ENCODE measurements at places on chromosomes 11 and 22. TPM values are rescaled to one million over a fixed set of nuclear protein-coding genes. Genes with fewer than 3 reads are reported as not detected.

The MISFA gene
- total RNA-seq, result 2.7 TPM

The ZNF215 gene
- 2.1 TPM for total RNA-seq

The OR8B2 gene
- total RNA-seq, result not detected

The GRAP2 gene
- 1.2 TPM for total RNA-seq

The UBQLN3 gene
- not detected for total RNA-seq

The UVRAG gene
- 15.3 TPM for total RNA-seq

The OR4A47 gene
- not detected for total RNA-seq

The OR52E8 gene
- not detected for total RNA-seq

The OR4D10 gene
- total RNA-seq, result not detected

The C11orf97 gene
- not detected for total RNA-seq

The NXPE1 gene
- total RNA-seq, result not detected

The CTSF gene
- total RNA-seq, result 4.0 TPM

The C11orf98 gene
- total RNA-seq, result 69.8 TPM

The ANO1 gene
- 0.14 TPM for total RNA-seq

The CREB3L1 gene
- 324 TPM for total RNA-seq

The PATE2 gene
- not detected for total RNA-seq

The OR52H1 gene
- total RNA-seq, result not detected

The MS4A3 gene
- not detected for total RNA-seq

The AMOTL1 gene
- total RNA-seq, result 47.8 TPM

The MMP7 gene
- total RNA-seq, result 8.4 TPM

The PANX3 gene
- total RNA-seq, result not detected

The CADM1 gene
- total RNA-seq, result 491 TPM

The PATE4 gene
- not detected for total RNA-seq

The TMPRSS13 gene
- total RNA-seq, result 0.66 TPM

The RAG2 gene
- not detected for total RNA-seq

The ALDH3B1 gene
- total RNA-seq, result 1.3 TPM

The OR51I1 gene
- not detected for total RNA-seq

The RNF26 gene
- 31.8 TPM for total RNA-seq

The DERL3 gene
- total RNA-seq, result 0.82 TPM

The TUBGCP6 gene
- total RNA-seq, result 26.3 TPM

The TMEM151A gene
- 2.0 TPM for total RNA-seq
